GM10248 (cell line): ENCODE measurements at places on chromosomes 2 and 18.

- DNase-seq: no peak
These were observed 454.0 kb downstream of the PIK3C3 start for GRCh38 chr18:42409005-42409404.

DNA sequence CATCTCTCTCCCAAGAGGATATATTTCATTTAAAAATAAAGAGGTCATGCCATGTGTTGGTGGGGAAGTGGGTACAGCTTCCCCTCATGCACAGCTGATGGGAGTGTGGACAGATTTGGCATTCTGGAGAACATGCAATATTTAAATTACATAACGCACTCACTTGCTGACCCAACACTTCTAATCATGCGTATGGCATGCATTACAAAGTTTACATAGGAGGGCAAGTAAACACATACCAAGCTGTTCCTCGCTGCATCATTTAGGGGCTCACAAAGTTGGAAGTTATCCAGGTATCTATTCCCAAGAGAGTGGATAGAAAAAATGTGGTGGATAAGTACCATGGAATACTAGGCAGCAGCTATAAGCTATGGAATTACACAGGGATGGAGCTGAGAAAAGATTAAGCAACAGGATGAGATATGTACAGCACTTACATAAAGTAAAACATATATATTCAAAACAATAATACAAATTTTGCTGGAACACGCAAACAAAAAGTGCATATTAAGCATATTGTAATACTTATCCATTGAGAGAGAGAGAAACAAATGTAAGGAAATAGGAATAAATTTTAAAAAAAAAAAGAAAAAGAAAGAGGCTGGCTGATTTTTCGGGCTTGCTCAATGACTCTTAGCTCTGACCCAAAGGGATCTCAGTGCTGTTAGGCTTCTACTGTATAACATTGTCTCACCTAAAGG, 11.0 kb downstream of the CYP1B1 start:
- DNase-seq: no peak

DNA sequence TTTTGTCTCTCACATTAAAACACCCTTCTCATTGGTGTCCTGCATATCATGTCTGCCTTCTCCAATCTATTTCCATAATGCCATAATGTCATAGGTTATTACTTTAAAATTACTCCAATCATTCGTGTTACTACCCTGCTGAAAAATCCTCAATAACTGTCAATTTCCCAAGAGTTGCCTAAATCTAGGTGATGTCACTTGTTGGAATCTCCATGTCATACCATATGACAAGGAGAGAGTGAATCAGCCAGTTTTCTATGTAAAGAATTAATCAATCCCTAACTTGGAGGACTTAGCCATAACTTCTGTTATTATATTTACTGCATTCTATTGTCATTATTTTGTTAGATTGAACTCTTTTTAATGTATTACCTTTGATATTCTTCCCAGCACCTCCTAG, 62.5 kb downstream of the PHLPP1 start:
- DNase-seq: no peak

DNA sequence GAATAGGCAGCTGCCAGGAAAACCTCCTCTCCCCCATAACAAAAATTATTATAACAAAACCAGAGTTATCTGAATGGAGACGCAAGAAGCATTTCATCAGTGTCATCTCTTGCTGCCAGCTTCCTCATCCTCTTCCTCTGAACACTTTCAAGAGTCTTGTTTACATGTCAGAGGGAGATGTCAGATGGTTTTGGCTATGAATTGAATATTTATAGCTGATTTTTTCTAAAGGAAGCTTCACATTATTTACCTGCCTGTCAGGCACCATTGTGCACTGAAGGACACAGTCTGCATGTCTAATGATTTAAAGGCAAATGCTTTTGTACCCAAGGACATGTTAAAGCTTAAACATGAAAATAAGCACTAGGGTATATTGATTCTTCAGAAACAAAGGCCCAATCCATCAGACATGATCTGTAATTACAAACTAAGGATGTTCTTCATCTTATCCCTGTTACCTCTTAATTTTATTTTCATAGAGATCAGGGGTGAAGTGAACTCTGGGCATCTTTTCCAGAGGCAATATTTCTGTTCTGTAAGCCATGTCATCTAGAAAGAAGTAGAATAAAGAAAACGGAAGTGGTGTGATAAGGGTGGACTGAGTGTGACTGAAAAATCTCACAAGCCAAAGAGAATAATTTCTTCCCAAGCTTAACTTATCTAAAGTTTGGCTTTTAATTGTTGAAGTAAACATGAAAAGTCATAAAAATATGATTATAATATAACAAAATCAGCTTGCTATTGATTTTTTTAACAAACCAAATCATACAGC, 168.7 kb downstream of the ANKRD44 start:
- no peak for DNase-seq

DNA sequence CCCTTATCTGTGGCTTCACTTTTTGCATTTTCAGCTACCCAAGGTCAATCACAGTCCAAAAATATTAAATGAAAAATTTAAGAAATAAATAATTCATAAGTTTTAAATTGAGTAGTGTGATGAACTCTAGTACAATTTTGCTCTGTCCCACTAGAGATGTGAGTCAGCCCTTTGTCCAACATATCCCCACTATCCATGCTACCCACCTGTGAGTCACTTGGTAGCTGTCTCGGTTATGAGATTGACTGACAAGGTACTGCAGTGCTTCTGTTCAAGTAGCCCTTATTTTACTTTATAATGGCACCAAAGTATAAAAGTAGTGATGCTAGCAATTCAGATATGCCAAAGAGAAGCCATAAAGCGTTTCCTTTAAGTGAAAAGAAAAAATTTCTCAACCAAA, 28.8 kb downstream of the ADCY3 start:
- DNase-seq: no peak

DNA sequence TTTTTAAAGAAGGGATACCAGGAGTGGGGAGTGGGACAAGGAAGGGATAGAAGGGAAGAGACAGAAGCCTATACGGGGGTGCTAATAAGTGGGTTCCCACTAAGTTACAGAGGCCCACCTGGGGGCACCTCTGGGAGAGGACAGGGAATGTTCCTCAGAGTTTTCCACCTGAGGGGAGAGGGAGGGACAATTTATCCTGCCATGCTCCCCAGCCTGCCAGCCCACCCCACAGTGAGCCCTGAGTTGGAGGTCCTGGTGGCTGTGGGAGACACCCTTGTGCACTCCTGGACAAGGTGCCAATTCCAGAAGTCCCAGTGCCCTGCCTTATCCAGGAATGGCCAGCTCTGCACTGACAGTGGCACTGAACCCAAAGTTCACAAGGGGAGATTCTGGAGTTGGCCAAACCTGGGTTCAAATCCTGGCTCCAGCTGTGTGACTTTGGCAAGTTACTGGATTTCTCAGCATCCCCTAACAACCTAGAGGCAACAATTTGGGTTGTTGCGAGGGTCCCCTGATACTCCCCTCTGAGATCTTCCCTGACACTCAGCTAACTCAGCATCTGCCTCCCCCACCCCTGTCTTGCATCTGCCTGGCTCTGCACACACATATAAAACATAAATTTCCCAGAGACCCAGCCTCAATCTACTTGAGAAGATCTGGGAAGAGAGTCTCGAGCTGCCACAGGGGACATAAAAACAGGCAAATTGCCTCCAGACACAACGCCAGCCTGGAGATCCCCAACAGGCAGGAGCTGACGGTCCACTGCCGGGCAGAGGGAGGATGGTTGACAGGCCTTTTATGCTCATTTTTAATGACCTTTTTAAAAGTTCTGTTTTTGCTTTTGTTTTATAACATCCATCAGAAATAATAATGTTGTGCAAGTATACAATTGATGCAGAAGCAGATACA, 98.7 kb upstream of the ST3GAL5 start:
- no peak for DNase-seq

DNA sequence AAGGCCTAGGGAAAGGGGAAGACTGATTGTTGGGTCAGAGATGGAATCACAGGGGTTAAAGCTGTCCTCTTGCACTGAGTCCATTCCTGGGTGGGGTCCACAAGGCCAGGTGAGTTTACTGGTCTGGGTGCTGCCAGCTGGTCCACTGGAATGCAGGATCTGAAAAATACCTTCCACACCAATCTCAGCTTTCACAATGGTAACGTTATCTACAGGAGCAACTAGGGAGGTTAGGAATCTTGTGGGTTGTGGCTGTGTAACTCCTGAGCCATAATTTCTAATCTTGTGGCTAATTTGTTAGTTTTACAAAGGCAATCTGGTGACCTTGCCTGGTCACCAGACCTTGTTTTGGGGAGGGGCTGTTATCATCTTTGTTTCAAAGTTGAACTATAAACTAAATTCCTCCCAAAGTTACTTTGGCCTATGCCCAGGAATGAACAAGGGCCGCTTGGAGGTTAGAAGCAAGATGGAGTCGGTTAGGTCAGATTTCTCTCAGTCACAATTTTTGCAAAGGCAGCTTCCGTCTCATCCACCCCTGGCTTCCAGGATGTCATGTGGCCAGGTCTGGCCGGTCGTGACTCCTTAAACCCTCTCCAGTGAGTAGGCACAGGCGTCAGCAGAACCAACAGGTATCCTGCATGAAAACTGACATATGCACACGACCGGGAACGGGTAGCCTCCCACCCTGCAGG, 123.3 kb upstream of the SH3BP4 start:
- DNase-seq: no peak

- DNase-seq: no peak
These were observed 4.0 kb downstream of the FARSB start for GRCh38 chr2:222651718-222652418.

- no peak for DNase-seq
These were observed 290.1 kb upstream of the HDAC4 start for GRCh38 chr2:239690651-239691631.

DNA sequence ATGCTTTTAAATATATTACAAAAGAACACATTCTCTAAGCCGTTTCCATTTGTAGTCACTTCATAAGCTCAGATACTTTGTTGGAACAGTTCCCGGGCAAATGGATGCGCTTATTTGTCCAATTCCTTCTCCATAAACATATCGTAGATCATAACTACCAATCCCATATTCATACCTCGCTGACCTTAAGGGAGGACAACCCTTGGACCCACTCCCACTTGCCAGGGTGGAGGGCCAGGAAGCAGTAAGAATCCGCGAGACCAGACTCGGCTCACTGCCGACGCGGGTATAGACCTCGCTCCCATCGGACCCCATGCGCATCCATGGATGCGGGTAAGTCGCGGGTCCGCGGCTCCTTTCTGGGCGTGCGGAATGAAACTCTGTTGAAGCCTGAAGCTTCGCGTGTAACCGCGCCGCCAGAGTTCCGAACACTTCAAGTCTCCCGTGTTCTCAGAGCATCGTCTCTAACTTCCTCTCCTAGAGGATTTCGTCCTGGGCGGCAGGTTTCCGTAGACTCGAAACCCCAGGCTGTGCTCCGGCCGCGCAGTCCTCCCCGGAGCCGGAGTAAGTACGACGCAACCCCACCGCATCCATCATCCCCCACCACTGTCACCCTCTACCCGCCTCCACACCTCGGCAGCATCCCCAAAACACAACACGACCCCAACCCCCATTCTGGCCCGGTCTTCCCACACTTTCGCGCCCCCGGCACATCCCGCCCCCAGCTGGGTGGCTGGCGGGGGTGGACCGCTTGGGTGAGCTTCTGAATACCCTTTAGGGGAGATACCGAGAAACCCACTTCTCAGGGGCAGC, 1.1 kb downstream of the DSC3 start:
- peak; percentile 23 for DNase-seq

GRCh38 chr2:48567671-48568070, 37.7 kb downstream of the STON1 start:
- DNase-seq: no peak

GRCh38 chr2:95158891-95159619, 593 bp downstream of the ZNF514 start:
- DNase-seq: peak; percentile 58

DNA sequence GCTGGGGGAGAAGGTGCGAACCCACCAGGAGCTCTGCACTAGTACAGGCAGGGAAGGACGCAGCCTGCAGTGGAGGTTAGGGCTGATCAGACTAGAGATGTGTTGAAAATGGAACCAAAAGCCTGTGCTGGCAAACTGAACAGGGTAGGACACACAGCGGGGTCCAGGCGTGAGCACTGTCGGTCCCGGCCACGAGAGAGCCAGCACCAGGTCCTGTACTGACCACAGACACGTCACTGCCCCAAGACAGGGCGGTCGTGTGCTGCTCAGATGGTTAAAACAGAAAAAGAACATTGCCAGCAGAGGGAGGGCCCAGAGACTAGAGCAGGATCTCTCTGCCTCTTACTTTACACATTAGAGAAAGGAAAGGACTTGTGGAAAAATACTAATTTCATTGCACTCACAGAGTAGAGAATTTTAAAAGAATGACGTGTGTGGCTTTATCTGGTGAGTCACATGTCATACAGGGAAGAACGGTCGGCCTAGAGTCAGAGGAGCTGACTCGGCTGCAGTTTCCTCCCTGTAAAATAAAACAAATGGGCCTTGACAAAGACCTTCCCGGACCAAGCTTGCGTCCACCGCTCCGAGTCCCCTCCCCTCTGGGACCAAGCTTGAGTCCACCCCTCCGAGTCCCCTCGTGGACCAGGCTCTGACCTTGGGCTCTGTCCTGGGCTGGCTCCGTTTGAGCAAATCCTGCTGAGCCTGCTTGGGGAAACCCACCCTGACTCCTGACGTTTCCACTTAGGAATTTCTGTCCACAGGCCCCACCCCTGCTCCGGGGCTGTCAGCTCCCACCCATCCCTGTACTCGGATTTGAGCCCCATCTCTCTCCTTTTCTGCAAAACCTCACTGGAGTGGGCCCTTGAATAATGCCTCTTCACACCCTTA, 16.7 kb upstream of the ADI1 start:
- DNase-seq: no peak

DNA sequence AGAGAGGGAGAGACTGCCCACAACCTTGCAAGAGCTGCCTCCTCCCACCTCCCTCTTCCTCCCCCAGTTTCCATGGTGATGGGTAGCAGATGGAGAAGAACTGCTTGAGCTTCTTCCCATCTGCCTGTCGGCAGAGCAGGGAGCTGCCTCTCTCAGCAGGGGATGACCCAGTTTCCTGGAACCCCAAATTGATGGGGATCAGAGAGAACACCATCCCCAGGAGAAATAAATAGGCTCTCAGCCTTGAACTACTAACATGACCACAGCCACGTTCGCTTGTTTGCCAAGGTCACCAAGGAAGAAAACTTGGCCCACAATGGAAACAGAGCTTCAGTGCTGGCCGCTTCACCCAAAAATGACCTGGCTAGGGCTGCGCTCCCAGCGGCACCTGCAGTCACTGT, 82.2 kb downstream of the ADD2 start:
- no peak for DNase-seq

- DNase-seq: no peak
These were observed 478.8 kb downstream of the PLCL1 start for GRCh38 chr2:198283146-198283545.

DNA sequence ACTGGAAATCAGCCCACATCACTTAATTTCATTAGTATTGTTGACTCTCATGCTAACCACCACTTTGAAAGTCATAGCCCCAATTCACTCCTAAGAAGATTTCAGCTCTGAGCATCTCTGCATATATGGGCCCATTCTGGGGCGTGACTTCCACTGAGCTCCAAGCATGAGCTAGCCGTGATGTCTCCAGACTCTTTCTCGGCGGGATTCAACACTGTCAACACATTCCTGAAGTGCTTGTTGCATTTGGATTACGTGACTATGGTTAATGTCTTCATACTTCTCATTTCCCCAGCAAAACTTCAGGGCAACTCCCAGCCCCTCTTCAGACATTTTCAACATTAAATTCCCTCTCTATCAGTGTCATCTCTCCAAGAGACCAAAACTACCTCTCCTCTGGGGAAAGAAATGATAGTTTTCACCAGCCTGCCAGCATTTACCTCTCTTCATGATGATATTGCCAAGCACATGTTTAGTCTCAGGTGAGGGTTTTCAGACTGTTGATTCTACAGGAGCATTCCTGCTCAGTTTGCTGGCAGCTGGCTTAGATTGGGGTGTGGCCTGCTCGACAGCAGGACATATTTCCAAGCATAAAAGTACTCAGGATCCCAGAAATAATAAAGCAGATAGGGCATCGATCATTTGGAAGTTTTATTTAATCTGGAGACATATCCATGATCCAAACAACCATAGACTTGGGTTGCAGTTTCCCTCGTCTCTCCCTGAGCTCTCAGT, 81.7 kb downstream of the FEZ2 start:
- no peak for DNase-seq
